ENCODE measurements at places on chromosomes 3 and 15.
A peak's percentile ranks its signal among the peaks of the same experiment; 100 is the strongest.

- DNase-seq = peak; percentile 43
These were observed 141.0 kb upstream of the MYRIP start for GRCh38 chr3:39668420-39668819.

DNA sequence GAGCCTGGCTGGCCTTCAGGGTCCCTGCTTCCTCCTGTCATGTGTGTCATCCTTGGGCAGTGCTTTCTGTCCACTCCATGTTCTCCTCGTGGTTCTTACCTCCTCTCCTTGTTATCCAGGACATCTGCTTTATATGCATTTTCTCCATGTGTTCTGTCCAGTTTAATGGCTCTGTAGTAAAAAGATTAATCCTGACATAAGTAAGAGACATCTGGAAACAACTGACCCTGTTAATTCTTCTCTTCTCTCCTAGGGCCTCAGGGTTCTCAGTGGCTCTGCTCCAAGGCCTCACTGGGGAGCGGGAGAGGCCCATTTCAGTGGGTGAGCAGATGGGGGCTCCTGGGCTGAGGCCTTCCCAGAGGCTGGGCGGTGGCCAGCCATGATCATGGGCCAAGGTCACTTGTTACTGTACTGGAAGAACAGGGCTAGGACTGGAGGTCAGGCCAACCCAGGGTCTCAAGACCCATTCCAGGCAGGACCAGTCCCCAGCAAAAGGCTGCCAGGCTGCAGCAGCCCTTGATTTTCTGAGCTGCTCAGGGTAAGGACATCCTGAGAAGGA, 20.2 kb upstream of the CDCP1 start:
- no peak for DNase-seq

DNA sequence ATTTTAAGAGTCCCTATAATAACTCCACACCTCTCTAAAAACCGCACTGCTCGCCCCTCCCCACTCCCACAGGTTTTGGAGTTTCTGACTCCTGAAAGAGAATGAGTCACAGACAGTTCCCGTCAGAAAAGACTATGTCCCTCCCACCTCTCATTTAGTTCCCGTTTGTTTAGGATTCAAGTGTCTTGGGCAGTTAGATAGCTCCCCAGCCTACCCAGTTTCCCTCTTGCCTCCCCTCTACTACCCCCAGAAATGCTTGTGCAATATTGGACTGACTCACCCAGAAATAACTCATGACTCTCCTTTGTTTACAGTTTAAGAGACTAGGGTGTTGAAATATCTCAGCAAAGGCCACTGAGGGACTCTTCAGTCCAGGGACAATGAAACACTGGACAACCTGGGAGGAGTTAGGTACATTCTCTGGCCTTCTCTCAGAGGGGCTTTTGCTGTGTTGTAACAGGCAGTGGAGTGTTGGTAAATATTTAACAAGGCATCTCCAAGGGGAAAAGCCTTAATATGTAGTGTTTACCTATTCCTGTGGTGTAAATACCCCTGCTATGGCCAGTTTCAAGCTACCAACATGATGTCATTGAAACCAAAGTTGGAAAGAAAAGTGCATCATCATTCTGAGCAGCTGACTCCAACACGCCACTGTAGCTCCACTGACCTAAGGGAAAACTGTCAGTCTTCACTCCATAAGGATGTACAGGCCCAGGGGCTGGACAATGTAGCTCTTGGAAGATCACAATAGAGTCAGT, 96.1 kb upstream of the CHD2 start:
- DNase-seq = peak; percentile 100

DNA sequence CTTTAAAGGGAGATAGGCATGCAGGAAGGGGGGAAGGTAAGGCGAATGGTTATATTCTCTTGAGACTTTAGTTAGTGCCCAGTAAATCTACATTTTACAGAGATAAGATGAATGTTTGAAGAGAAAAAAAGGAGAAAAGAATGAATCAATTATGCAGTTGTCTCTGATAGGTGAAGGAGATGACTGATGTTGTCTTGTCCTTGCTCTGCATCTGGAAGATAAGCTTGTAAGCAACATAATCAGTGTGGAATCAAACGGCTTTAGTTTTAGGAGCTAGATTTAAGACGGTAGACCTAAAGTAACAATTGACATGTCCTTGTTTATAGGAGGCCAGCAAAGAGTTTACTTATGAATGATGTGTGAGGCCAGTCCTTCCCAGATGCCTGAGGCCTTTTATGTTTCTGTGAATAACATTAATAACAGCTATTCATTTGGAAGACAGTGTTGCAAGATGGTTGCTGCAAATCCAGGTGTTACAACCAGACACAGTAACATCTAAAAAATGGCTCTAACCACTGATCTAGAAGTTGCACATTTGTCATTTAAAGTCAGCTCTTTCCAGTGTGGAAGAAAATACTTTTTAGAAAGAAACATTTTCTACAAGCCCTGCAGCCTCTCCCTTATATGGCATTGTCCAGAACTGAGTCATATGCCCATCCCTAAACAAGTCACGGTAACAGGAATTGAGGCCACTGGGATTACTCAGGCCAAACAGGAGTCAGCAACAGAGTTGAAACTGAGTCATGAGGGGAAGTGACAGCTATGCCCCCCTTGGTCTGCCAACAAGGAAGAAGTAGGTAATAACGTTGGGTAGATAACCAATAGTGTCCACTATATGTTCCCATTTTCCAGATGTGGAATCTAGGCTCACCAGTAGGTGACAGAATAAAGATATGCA, 77.5 kb upstream of the FBN1 start:
- peak; percentile 91 for DNase-seq

DNA sequence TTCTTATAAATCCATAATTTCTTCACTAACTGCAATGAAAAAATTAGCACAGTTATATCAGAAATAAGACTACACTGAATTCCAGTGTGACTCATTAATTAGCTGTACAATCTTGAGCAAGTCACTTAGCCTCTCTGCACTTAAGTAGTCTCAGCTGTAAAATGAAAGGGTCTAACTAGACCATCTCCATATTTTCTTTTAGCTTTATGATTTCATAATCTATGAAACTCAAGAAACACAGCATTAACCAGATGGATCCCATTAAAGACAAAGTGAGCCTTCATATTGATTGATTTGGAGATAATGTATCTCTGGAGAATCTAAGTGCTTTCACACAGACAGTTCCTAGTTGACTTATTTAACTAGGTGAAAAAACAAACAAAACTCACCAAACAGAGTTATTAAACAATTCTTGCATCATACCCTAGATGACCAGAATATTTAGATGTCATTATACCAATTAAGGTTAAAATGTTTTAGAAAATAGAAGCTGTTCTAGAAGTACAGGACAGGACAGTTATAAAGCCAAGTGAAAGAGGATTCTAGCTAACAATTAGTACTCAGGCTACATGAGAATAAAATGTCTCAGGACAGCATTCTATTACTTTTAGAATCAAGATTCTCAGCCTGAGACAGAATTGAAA, 11.2 kb downstream of the CSNK1G1 start:
- no peak for DNase-seq

DNA sequence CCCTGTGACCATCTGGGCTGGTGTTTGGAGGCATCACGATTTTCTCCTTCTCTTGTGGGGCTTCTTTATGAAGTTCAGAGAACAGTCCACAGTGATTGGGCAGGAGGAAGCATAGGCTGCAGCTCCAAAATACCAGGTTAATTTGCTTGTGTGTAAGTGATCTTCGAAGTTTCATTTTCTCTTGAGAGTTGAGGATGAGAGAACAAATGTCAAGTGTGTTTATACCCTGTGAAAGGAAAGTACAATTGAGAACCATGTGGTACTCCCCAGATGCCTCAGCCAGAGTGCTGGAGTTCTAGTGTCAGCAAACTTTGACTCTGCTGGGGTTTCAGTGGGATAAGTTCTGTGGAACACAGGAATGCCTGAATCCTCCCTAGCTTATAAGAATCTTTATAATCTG, 357.1 kb upstream of the CFAP20DC start:
- DNase-seq = no peak

Measured in mammary epithelial cell (primary cell).